ENCODE measurements at places on chromosomes 6 and 20.

- no peak for DNase-seq
Measured at GRCh38 chr20:49915118-49915379, 280 bp downstream of the SPATA2 start.

DNA sequence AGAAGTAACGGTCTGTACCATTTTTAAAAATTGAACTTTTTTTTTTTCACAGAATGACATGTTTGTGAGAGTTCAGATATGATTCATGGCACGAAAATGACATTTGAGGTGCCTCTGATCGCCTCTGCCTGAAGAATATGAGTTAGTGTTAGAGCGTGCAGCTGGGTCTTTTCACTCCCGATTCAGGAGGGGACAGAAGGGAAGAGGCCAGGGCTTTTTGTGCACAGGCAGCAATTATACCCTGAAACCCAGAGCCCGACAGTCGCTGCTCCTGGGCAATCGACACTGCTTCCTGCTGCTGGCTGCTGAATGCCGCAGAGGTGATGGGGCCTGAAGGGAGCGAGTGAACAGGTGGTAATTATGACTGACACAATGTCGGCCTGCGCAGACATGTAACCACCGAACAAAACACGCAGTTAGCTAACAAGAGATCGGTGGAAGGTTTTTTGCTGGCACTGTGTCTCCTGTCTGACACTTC, 652.0 kb upstream of the NOX3 start:
- DNase-seq: no peak

DNA sequence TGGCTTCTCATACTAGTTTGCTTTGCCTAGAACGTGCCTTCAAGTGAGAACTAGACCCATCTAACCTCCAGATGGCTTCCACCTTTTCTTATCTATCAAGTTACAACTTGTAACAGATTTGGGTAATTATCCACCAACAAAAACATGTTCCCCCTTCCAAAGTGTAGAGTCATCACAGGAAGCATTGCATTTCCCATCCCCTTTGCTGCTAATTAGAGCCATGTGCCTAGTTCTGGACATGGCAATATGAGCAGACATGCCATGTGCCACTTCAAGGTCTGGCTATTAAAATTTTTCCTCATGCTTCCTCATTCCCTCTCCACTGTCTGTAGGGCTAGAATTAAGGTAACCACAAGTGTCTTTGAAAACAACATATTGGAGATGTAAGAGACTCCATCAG, 814.4 kb downstream of the TENT5A start:
- DNase-seq: no peak

GRCh38 chr6:23447731-23448130, 678.3 kb upstream of the NRSN1 start:
- no peak for DNase-seq

DNA sequence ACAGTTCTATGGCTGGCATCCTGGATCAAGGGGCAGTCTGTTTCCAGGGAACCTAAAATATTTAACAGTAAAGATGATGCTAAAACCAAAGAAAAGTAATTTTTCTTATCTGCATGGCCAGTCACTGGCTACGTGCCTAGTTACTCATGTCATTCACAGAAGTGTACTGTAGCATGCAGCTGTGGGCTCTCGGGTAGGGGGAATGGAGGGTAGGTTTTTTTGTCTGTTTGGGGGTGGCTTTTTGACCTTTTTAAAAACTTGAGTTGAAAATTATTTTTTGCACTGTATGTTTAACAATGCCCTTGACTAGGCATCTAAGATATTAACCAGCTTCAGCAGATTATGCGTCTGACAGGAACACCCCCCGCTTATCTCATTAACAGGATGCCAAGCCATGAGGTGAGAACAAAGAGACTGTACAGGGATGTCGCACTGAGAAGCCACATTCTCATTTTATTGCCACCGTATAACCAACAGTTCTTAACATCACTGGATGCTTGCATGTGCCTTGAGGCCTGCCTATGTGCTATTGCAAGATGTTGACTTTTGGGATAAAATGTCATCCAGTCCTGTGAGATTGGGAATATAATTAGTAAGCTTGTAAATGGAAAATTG, 30.3 kb upstream of the MAPK13 start:
- no peak for DNase-seq

DNA sequence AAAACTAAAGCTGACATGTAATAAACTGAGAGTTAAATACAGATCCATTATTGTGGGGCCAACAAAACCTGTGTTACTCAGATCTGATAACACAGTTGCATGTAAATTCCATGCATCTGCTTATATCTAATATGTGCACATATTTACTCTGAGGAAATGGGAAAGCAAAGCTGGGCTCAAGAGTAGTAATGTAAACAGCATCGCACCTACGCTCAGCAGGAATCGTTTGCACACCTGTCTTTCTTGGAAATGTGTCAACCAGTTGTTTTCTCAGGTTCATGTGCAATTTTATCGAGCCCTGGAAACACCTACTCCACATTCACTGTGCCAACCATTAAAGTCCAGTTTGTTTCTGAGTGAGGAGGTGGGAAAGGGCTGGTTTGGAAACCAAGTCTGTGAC, 80.3 kb upstream of the CNKSR3 start:
- no peak for DNase-seq

GRCh38 chr6:139373928-139374356, 506 bp downstream of the CITED2 start:
- no peak for DNase-seq

DNA sequence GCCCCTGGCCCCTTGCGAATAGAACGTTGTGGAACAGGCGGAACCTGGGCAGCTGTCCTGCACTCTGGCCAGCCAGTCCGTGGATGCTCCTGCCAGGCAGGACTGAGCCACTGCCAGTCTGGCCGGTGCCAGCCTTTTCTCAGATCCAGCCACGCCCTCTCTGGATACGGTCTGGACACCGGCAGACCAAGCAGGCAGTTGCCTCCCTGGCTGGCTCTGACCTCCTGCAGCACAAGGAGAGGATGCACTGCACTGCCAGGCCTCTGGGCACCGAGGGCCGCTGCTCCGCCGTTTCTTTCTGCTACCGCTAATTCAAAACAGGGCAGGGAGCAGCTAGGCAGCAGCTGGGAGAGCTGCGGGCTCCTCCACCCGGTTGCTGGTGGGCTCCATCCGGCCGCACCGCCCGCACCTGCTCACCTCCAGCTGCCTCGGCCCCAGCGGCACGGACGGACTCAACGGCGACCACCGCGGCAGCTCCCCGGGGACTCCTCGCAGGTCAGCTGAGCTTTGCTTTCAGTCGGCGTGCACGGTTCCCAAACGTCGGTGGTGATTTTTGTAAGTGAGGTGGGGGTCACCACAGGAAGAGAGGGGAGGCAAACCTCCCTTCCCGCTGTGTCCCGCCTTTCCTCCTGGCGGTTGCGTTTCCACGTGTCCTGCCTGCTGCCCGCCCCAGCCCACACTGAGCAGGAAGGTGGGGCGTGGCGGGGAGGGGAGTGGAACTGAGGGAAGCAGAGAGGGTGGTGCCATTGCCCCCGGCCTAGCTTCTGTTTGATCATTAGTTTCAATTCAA, 30.3 kb upstream of the AFDN start:
- no peak for DNase-seq

- DNase-seq: no peak
Measured at GRCh38 chr6:105348897-105349296, 54.0 kb downstream of the PREP start.

GRCh38 chr6:161226009-161226964, 47.6 kb downstream of the AGPAT4 start:
- DNase-seq: no peak

DNA sequence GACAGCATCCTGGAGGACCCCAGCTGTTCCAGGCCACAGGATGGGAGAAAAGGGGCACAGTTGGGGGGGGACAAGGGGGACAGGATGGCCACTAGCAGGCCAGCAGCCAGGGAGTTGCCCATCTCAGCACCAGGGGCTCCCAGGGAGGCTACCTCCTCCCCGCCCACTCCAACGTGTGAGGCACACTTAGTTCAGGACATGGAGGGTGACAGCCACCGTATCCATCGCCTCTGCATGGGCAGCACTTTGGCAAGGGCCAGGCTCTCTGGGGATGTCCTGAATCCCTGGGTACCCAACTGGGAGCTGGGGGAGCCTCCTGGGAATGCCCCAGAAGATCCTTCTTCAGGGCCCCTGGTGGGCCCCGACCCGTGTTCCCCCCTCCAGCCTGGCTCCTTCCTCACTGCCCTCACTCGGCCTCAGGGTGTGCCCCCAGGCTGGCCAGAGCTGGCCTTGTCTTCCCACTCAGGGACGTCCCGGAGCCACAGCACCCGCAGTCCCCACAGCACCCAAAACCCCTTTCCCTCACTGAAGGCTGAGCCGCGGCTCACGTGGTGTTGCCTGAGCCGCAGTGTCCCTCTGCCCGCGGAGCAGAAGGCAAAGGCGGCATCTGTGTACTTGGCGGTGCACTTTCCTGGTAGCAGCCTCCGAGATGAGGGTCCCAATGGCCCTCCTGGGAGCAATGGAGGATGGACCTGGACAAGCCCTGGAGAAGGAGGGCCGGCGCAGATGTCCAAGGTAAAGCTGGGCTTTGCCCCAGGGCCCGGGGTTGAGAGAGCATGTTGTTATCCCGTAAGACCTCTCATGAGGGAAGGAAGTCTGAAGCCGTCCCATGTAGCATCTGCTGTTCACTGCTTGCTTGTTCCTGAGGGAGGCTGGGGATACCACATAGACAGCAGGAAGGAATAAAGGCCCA, 30.7 kb downstream of the ZNF831 start:
- no peak for DNase-seq

GRCh38 chr20:42936482-42936881, 253.2 kb downstream of the PTPRT start:
- DNase-seq: no peak

DNA sequence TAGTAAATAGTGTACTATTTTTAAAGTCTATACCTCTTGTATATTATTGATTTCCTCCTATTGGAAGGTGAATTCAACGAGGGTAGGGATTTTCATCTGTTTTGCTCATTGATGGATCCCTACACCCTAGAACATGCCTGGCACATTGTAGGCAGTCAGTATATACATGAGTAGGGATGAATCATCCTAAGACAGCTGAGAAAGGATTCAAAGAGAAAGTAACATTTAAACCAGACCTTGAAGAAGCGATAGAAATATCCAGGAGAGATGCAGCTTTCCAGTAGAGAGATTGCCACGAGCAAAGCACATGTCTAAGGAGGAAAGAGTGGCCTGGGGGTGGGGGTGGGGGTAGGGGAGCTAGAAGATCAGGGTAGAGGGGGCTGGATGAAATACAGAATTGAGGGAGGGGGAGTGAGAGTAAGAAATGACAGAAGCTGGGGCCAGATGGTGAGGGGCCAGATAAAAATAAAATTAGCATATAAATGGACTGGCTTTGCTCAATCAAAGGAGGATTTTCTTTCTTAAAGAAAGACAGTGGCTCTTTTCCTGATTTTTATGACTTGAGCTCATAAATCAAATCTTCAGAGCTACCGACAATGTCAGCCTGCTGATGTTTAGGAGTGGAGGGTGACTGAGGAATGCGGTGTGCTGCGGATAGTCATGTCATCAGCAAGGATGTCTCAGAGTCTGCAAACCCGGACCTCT, 168.2 kb downstream of the SAMD5 start:
- DNase-seq: no peak

GRCh38 chr6:37882724-37883413, 63.3 kb downstream of the ZFAND3 start:
- DNase-seq: peak; percentile 69

GRCh38 chr20:11799281-11799684, 118.4 kb upstream of the BTBD3 start:
- DNase-seq: no peak

- DNase-seq: no peak
Measured at GRCh38 chr6:127912914-127913313, 12.1 kb upstream of the THEMIS start.

DNA sequence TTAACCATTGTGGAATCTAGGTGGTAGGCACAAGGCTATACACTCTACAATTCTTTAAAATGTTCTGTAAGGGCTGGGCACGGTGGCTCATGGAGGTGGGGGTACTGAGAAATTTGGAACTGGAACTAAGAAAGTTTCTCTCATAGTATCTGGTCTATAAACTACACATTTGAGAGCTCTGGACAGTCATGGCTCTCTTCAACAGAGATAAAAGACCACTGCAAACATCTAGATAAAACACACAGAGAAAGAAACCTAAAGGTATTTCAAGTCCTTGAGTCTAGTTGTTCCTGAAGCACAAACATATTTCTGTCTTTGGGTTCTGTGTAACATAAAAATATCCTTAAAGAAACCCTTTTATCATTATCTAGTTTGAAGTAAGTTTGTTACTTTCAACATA, 35.2 kb downstream of the ILRUN start:
- DNase-seq: no peak

GRCh38 chr20:60695226-60696000, 556.6 kb upstream of the CDH4 start:
- no peak for DNase-seq

GRCh38 chr6:36997811-36998722, 7.4 kb upstream of the FGD2 start:
- DNase-seq: no peak

- DNase-seq: no peak
Measured at GRCh38 chr20:52649727-52650126, 322.4 kb upstream of the TSHZ2 start.

GRCh38 chr6:20313960-20314530, 87.6 kb upstream of the E2F3 start:
- no peak for DNase-seq

GRCh38 chr6:21740376-21741124, 147.0 kb downstream of the SOX4 start:
- peak; percentile 27 for DNase-seq

DNA sequence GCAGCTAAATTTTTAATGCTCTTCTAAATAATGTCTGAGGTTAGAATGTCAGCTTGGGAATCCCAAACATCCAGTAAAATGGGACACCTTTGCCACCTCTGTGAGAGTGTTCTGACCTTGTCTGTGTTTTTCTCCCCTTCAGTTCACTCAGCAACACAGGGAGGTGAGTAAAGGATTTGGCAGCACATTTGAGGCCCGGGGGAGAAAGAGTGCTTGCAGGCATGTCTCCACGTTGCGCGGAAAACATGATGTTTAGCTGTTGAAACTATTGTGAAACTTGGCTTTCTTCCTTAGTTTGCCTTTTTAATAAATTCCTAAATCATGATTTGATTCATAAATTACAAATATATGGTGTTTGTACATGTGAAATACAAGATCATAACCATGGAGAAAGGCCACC, 707.8 kb upstream of the FLRT3 start:
- no peak for DNase-seq

DNA sequence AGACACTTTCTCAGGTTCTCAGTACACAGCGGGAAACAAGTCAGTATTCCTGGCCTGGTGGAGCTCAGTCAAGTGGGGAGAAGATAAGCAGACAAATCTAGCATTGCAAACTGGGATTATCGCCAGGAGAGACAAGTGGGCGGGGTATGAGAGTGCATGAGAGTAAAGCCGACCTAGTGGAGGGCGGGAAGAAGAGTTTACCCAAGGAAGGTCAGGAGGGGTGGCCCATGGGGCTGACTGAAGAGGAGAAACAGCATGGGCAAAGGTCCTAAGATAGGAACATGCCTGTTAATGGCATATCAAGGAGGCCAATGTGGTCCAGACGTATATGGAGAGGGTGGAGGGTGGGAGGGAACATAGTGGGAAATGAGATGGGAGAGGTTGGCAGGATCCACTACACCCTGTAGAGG, 12.4 kb upstream of the CSNK2A1 start:
- DNase-seq: no peak

- DNase-seq: no peak
Measured at GRCh38 chr6:2793534-2794151, 28.4 kb downstream of the WRNIP1 start.

- DNase-seq: peak; percentile 38
Measured at GRCh38 chr6:142301651-142302391, at the start of gene ADGRG6. ADGRG6 (plus strand) TSS chr6:142302007; CDS start chr6:142302330, 323 bp downstream.

Data from hepatic stellate cell (primary cell).